ENCODE measurements at places on chromosomes 5 and 9.

DNA sequence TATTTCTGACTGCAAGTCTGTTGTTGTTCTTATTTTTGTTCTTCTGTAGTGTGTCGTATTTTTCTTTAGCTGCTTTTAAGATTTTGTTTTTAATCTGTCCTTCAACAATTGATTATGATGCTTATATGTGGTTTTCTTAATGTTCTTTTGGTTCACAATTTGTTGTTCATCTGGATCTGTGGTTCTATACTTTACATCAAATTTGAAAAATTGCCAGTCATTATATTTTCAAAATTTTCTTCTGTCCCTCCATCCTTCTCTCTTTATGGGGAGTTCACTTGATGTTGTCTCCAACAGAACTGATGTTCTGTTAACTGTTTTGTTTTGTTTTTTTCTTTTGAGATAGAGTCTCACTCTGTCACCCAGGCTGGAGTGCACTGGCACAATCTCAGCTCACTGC lies 378.5 kb upstream of the CD180 start:
- DNase-seq, result no peak

DNA sequence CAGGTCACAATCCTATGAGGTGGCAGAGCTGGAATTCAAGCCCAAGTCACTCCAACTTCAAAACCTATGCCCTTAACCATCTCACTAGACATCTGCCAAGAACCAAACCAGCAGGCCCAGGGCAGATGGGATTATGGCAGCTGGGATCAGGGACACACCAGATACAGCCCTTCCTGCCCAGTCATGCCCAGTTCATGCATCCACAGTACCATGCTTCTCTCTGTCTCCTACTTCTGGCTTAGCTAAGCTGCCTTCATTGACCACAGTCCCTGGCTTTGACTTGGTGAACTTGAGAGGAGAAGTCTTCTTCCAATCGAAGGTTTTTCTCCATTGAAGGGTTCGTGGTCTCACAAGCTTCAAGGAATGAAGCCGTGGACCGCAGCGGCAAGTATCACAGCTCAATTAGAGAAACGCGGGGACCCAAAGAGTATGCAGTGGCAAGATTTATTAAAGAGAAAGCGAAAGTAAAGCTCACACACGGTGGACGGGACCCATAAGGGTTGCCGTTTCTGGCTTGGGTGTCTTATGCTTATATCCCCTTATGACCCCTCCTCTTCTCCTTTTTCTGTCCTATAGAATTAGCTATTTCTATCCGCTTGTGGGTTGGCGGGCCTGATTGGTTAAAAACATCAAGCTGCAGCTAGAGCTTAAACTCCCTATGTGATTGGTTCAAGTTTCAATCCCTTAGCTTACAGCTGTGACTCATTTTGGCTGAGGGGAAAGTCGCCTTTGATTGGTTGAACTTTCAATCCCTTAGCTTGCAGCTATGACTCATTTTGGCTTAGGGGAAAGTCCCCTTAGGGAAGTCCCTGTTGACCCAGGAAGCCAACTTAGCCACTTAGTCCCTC lies 101.2 kb downstream of the TRIM36 start:
- DNase-seq, result no peak

- DNase-seq, result no peak
These were observed 166.0 kb downstream of the ROR2 start for GRCh38 chr9:91783876-91784672.

DNA sequence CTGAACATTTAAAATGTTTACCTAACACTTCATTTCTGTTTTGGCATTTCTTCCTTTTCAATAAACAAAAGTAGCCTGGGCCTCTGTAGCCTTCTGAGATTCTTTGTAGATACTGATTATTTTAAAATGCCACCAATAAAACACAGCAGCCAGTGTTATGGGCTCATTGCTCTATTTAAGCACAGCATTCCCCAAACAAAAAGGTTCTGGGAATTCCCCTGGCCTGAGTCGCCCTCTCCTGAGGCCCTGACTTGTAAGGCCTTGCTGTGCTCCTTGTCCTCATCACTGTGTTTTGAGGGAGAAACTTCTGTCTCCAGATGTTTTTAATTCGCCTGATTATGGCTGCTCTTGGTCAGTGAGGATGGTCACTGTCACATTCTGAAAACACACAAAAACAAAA lies 33.0 kb upstream of the CTXN3 start:
- DNase-seq, result no peak

GRCh38 chr5:31639481-31640411 lies 815 bp downstream of the PDZD2 start:
- DNase-seq, result no peak

GRCh38 chr9:132241840-132242620 lies 80.2 kb downstream of the NTNG2 start:
- DNase-seq, result peak; percentile 77

DNA sequence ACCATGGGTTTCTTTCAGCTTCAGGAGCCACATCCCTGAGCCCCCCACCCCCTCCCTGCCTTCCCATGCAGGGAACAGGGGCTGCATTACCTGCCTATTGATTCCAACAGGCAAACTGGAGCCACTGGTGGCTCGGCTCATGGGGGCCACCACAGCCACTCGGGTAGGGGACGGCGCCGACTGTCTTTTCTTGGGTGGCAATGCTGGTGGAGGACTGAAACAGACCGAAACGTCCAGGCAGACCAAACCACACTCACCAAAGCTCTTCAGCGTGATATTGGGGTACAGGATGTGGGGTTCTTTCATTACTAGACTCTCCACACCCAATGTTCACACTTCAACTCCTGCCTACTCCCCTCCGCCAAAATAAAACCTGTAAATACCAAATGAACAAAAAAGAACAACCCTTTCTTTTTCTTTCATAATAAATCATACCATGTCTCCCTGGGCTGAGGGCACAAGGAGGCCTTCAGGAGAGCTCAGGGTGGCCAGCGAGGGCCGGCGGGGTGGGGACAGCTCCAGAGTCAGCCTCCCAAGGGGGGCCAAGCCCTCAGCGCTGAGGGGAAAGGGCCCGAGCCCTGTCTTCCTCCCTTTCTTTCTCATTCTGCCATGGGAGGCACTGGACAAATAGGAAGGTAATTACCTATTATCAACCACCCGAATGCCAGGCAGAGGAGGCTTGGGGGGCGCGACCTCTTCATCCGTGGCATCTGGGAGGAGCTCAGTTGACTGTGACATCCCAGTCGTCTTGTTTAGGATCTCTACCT lies 83.3 kb downstream of the PRRT1B start:
- no peak for DNase-seq

- no peak for DNase-seq
These were observed 163.5 kb downstream of the NR3C1 start for GRCh38 chr5:143239882-143240518.

DNA sequence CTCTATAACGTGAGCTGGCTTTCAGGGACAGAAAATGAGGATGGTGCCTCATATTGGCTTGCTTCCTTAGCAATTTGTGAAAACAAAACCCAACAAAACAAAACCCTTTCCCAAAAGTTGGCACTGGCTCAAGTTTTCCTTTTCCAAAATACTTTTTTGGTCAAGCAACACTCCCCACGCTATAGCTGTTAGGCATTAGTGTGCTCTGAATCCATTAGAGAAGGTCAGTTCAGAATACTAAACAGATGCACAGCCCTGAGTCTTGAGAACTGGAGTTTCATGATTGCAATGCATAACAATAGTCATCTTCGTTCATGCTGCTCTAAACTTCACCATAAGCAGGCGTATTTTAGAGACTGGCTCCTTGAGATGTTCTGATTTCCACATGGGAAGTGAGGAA lies 172.0 kb upstream of the KLF9 start:
- no peak for DNase-seq

DNA sequence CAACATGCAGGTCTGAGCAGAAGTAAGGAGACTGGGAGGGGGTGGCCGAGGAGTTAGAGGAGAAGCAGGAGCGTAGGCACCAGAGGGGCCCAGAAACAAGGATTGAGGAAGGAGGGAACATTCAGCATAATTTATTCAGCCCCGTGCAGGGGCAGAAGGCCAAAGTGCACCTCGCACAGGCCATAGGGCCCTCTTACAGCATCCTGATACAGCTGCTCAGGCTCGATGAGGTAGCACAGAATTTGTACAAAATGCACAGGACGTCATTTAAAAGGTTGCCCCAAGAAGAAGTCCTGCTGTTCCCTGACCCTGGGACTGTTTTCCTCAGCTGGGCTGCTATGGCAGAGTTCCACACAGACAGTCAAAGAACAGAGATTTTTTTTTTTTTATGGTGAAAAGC lies 2.1 kb upstream of the GRM6 start:
- DNase-seq, result no peak

DNA sequence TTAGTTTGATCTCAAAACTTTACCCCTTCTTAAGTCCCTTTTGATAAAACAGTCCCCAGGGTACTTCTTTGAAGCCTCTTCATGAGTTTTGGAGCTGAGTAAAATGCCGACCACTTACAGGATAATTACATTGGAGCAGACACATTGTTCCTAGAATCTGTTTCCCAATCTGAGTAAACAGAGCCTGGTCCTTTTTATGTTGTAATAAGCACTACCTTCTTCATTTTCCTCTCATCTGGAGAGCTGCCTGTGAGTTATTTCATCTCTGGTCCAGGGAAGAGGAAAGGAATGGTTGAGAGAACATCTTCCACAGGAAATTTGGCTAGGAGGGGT lies 26.3 kb upstream of the GALNT10 start:
- DNase-seq, result no peak

GRCh38 chr5:13511442-13511841 lies 433.0 kb downstream of the DNAH5 start:
- no peak for DNase-seq

DNA sequence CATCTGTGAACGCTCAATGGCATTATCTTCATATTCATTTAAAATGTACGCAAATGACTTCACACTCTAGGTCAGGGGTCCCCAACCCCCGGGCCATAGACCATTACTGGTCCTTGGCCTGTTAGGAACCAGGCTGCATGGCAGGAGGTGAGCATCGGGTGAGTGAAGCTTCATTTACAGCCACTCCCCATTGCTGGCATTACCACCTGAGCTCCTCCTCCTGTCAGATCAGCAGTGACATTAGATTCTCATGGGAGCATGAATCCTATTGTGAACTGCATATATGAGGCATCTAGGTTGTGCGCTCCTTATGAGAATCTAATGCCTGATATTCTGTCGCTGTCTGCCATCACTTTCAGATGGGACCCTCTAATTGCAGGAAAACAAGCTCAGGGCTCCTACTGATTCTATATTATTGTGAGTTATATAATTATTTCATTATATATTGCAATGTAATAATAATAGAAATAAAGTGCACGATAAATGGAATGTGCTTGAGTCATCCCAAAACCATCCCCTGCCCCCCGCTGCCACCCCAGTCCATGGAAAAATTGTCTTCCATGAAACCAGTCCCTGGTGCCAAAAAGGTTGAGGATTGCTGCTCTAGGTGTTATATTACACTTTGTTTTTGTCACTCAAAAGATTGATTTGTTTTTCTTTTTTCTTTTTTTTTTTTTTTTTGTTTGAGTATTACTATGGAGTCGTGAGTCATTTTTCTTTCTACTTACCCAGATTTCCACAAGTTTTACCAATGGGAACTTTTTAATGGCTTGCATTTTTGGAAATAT lies 127.2 kb downstream of the DOCK8 start:
- no peak for DNase-seq

DNA sequence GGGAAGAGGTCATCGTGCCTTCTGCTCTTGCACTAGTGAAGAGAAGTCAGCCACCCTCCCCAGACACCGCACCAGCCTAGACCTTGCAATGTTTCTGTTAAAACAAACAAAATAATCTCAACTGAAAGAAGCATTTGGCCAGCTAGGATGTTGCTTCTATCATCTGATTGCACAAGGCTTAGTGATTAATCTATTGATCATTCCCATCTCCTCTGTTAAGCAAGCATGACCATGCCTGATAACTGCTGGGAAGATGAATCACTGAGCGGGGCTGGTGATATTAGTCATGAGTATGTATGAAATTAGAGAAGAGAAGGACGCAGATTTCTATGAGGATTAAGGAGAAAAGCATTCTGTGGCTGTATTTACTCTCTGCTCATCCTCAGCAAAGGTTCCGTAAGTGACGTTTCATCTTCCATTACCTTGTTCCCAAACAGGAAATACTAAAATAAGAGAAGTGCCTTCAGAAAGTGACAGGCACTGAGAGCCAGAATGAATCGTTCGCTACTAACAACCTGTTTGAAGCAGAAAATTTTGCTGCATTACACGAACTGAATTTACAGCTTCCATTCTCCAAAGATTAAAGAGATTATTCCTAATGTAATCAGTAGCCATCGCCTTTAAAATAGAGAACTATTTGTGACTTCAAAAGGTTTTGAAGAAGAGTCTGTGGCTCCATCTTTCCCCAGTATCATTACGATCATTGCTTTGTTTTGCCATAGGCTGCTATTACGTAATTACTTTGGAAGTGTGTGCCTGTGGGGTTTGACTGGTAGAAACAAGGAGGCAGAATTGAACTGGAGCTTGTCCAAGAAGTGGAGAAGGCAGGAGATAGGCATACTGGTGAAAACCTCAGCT lies 219.1 kb downstream of the MED10 start:
- no peak for DNase-seq

DNA sequence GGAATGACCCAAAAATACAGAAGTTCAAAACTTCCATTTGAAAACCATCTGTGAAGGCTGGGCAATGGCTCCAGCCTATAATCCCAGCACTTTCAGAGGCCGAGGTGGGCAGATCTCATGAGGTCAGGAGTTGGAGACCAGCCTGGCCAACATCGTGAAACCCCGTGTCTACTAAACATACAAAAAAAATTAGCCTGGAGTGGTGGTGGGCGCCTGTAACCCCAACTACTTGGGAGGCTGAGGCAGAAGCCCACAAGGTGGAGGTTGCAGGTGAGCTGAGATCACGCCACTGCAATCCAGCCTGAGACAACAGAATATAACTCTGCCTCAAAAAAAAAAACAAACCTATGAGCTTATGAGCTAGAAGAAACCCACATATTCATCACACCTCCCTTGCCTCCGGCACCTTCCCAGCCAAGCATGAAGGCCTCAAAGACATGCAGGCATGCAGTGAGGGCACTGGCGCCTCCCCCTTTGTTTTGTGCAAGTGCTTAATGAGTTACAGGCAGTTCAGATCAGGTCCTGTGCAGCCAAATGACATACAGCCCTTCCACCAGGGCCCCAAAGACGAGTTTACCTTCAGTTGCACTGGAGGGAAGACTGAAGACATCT lies 9.9 kb downstream of the HNRNPH1 start:
- DNase-seq, result no peak

GRCh38 chr5:142095035-142095434 lies 13.5 kb upstream of the NDFIP1 start:
- DNase-seq, result peak; percentile 18

Measured in CD8-positive, alpha-beta T cell (primary cell).